ENCODE measurements at places on chromosomes 2 and 18. TPM values are rescaled to one million over a fixed set of nuclear protein-coding genes. Genes with fewer than 3 reads are reported as not detected.

Gene NEU2
- total RNA-seq = 1.7 TPM

DNA sequence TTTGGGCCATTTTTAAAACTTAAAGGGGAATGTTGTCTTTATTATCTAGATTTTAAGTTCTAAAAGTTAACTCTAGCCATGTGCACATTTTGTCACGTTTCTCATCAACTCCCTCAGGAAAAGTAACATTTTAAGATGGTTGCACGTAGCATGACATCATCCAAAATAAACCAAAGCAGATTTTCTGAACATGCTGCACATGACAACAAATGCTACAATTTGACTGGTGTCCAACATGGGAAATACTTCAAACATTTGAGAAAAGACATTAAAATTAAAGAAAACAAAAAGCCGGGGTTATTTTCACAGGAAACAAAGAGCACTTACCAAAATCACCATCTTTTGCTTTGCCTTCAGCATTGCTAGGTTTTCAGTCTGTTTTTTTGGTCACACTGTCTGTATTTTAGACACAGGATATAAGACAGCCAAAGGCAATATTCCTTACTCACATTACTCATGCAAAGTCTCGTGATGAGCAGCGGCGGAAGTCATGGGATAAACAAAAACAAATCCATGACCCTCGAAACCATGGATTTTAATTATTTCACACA lies 51.3 kb upstream of the RND3 start:
- DNase-seq = peak; percentile 69

Gene ARHGAP15
- total RNA-seq = 1.2 TPM

- DNase-seq = no peak
These were observed 3.1 kb downstream of the EFR3B start for GRCh38 chr2:25044990-25045389.

DNA sequence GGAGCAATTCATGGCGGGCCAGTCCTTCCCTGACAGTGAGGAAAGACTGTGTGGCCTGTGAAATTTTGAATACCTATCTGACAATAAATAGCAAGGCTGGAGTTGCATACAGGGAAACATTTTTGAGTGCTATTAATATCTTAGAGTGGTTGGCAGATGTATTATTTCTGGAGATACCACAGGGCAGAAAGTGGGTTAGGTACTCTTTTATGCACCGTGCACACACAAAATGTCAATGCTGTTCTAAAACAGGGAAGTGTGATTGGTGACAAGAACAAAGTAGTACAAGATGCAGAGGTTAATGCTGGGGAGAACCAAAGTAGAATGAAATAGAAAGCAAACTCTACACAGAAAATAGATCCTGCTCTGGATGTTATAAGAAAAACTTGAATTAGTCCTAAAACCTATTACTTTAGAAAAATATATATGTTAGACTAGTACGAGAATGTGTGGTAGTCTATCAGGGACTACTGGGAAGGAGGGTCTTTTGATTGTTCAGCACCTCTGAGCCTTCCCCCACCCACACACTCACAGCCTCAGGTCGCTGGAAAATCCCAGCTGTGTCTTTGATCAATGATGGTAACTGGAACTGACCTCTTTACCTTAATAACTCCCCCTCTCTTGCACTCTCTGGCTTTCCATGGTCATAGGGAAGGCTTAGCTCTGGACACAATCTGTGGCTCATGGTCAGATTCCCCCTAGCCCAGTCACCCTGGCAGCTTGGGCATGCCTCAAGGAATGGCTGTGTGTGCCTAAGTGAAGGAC lies 58.2 kb downstream of the SERPINB8 start:
- no peak for DNase-seq

Gene LYPD6
- total RNA-seq = 1.9 TPM

GRCh38 chr2:142603759-142604158 lies 273.7 kb upstream of the KYNU start:
- no peak for DNase-seq

Gene ITGA6
- 204 TPM for total RNA-seq

- no peak for DNase-seq
These were observed 37.5 kb upstream of the NCKAP5 start for GRCh38 chr2:133605766-133606137.

DNA sequence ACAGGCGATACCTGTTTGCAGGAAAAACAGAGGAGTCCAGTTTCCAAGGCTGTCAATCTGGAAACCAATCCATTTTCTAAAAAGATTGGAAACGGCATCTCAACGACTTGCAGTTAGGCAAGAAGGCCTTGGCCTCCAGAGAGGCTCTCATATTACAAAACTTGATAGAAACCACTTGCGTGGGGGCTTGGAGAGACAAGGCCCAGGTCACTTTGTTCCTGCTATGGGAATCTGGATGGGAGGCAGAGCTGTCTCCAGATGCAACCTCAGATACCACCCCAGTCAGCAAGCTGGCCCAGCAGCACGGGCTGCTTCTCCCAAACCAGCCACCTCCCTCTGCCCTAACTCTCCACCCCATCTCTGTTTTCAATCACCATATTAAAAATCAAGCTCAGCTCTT lies 298.8 kb downstream of the TNS1 start:
- no peak for DNase-seq

Gene AAMP
- total RNA-seq = 134 TPM

Gene LYG2
- 16.0 TPM for total RNA-seq

Gene CACNB4
- 7.6 TPM for total RNA-seq

DNA sequence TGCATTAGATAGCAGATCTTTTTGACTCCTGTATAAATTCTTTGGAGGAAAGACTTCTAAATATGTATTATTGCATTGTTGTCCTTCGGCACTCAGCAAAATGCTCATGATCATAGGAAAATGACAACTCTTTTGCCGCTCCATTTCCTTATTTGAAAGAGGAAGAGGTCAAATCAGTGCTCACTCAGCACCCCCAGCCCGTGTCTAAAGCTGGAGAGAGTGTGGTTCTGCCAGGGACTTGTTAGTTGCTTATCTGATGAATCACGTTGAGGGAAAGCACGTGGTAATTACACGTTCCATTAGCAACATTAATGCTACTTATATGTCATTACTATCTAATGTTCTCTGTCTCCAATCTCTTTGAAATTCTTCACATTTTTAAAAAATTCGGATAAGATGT lies 46.0 kb upstream of the MBP start:
- DNase-seq = no peak

GRCh38 chr2:45242161-45242741 lies 233.0 kb upstream of the SIX2 start:
- DNase-seq = no peak

GRCh38 chr2:105989070-105989469 lies 205.0 kb downstream of the UXS1 start:
- no peak for DNase-seq

GRCh38 chr18:35983818-35984217 lies 11.3 kb downstream of the RMP24 start:
- no peak for DNase-seq

GRCh38 chr2:191206613-191207471 lies 38.4 kb upstream of the MYO1B start:
- DNase-seq = no peak

DNA sequence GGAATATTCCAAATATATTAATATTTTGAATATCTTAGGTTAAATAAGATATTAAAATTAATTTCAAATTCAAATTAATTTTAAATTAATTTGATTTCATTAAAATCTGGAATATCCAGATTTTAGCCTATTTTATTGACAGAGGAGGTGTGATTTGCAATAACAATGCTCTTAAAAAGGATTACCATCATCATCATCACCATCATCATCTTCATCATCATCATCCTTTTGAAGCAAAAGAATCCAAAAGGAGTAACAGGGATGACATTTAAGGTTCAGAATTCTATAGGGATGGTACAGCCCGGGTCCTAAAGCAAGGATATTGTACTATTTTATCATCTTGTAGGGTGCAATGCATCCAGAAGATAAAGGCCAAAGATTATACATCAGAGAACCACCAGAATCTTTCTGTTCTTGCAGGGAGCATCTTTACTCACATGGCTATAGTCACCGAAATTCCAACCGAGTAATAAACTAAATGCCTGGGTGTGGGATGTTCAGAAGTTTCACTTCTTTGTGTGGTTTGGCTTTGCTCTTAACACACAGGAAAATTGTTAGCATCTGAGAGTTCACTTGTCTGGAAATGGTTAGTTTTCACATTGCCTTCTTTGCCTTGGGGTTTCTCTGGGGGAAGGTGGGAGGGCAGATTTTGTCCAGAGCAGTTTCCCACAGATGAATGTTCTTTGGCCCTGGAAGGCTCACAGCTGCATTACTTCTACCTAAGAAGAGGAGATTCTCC lies 99.1 kb upstream of the ITGA6 start:
- no peak for DNase-seq

DNA sequence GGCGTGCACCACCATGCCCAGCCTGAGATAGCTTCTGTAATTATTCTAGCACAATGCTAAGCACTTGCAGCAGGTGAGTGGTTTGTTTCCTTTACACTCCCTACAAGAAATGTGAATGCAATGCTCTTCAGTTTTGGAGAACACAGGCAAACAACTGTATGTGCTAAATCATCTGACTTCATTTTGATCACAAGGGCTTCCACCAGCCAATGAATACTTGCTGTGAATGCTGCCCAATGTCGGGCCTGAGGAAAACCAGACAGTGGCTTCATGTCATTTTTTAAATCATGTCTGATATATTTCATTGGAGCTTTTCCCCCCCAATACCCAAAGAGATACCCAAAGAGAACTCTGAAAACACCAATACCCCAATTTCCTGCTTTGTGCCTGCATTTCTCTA lies 155.6 kb upstream of the XPO1 start:
- no peak for DNase-seq

Gene PTPN4
- total RNA-seq = 45.7 TPM

Gene USP40
- total RNA-seq = 16.2 TPM

DNA sequence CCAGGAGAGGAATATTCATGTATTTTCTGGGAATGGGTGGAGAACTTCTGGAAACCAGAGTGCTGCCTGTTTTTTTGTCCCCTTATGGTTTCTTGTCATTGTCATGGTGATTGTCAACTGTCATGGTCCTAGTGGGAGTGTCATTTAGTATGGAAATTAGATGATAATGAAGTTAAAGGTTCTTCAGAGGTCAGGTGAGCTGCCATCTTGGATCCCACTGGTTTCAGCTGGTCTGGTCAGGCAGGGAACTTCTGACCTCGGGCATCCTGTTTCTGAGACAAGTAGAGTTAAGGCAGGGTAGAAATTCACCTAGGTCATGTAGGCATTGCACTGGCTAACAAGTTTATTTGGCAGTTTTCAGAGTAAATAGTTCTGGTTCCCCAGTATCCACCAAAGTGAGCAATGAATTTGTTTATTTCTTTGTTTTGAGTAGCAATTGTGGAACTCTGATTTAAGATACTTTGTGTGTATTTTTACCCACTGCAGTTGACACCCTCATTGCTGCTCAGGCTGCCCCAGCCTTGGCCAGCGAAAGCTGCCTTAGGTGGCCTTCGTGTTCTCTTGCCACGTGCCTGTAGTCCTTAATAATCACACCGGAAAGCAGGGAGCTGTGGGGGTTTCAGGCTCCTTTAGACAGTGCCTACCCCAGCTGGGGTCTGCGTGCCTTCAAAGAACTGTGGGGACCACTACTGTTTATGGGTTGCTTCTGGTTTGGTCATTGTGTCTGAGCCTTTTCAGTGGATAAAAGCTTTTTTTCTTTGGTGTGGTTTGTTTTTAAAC lies 48.7 kb downstream of the NCK2 start:
- DNase-seq = no peak

GRCh38 chr2:118222672-118223421 lies 134.6 kb downstream of the INSIG2 start:
- DNase-seq = no peak

DNA sequence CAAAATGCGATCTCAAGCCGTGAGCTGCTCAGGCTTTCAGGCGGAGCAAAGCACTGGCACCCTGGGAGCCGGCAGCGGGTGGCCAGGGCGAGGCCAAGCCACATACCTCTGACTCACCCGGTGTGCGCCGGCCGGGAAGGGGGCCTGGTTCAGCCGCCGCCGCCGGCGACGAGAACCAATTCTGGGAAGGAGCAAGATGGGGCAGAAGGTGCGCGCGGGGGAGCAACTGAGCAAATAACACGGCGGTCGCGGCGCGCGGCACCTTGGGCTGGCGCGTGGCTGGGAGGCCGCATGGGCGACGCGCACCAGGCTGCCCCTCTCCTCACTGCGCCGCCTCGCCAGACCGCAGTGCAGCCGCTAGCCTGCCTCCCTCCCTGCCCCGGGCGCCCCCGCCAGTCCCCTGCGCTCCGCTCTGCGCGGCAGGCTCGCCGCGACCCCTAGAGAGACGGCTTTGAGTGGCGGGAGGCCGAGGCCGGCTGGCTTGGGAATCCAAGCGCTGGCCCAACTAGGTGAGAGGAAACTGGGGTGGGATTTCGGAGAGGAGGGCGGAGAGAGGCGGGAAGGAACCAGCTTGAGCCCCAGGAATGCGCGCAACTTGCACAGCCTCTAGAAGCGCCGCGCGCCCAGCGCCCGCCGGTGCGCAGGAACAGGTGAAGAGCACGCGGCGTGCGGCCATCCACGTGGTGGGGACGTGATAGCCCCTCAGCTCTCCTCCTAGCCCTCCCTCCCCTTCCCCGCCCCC lies 3.2 kb downstream of the NRP2 start:
- no peak for DNase-seq

Gene PRKRA
- 54.7 TPM for total RNA-seq

Gene HOXD12
- not detected for total RNA-seq

GRCh38 chr2:236546561-236547002 lies 23.0 kb upstream of the ACKR3 start:
- no peak for DNase-seq

Gene C1D
- 25.1 TPM for total RNA-seq

- DNase-seq = no peak
These were observed 329.8 kb upstream of the MYT1L start for GRCh38 chr2:2660789-2661355.

GRCh38 chr2:226483745-226484619 lies 315.6 kb downstream of the IRS1 start:
- DNase-seq = no peak

DNA sequence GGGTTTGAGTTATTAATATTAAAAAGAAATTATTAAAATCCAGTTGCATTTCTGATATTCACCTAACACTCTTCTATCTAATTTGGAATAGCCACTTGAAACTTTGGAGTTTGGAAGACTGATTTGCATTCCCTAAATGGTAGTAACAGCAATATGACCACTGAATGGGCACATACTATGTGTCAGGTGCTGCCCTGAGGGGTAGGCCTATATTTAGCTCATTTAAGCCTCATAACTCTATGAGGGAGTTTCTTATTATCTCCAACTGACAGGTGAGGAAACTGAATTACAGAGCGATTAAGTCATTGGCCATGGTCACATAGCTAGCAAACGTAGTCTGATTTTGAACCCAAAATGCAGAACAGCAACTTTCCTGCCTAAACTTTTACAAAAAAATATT lies 77.3 kb downstream of the VWA3B start:
- DNase-seq = no peak

GRCh38 chr2:144914622-144915318 lies 394.9 kb upstream of the ZEB2 start:
- no peak for DNase-seq

- no peak for DNase-seq
These were observed 1.6 kb downstream of the PKDCC start for GRCh38 chr2:42049221-42050009.

GRCh38 chr2:192195548-192196418 lies 1.1 kb upstream of the TMEFF2 start:
- peak; percentile 56 for DNase-seq

- no peak for DNase-seq
These were observed 17.0 kb downstream of the TLK1 start for GRCh38 chr2:171143670-171144062.

Gene POTEF
- not detected for total RNA-seq
